ENCODE measurements at places on chromosomes 2 and 18.
A peak's percentile ranks its signal among the peaks of the same experiment; 100 is the strongest.

DNA sequence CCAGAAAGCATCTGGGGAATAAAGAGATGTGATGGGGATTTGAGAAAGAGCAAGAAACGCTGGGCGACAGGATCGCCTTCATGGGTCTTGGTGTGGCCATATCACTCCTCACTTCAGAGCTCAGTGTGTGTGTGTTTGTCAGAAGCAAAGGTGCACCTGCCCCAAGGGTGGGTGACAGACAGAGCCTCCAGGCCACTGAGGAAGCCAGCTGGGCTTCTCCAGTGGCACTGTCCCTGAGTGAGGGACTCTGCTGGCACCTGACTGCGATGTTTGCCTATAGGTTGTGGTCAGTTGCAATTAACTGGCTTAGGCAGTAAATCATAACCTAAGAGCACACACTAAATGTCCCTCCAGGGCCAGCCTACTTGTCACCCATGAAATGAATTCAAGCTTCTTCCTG, 23.5 kb upstream of the GNAL start:
- DNase-seq, result no peak

- DNase-seq, result peak; percentile 63
These were observed at the start of gene CDCA7 for GRCh38 chr2:173354582-173355131. TSS of gene CDCA7 (plus strand) at chr2:173354872. CDS start at chr2:173354964, 92 bp downstream.

DNA sequence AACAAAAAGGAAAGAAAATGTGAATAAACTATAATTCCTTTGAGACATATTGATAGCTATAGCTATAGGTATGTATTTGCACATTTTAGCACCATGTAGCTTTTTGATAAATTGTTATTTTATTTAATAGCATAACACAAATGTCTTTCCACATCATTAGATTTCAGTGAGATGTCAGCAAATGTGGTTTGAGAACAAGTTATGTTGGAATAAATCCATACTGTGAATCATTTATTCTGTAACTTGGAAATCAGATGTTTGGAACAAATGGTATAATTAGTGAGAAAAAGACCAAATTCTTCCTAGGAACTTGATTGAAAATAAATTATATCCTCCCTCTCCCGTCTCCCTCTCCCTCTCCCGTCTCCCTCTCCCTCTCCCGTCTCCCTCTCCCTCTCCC, 62.8 kb downstream of the NABP1 start:
- DNase-seq, result no peak

DNA sequence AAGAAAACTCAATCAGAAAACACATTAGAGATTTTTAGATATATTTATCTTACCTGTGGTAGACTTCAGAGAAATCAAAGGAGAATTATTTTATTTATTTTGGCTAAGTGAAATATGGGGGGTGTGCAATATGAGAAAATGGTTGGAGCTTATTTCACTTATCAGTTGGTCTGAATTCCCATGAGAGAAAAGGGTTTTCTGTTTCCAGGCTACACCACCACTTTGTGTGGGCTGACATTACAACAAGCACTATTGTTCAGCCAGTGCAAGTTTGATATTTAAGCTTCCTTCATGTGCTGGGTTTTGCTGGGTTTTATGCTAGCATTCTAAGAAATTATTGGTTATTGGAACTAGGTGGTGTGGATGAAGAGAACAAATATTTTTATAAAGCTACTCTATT, 33.5 kb downstream of the RMND5A start:
- no peak for DNase-seq

DNA sequence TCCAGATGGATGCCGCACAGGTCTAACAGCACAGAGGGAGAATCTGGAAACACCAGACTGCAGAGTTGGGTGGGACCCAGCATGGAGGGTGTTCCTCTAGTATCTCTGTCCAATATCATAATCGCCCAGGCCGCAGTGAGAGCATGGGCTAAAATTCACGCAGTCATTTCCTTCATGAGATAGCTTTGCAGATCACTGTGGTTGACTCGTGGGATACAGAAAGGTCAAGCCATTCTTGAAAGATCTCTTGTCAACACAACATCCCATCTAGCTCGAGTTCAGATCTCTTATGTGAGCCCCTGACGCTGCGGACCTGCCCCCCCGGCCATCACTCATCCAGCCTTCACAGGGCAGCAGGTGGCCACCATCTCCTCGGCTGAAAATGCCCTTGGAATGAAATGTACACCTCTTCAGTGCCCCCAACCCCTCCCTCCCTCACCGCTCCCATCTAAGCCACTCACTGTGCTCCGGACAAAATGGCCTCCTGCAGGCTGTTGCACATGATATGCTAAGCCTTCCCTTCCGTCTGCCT, 45.9 kb downstream of the FOSL2 start:
- DNase-seq, result no peak

DNA sequence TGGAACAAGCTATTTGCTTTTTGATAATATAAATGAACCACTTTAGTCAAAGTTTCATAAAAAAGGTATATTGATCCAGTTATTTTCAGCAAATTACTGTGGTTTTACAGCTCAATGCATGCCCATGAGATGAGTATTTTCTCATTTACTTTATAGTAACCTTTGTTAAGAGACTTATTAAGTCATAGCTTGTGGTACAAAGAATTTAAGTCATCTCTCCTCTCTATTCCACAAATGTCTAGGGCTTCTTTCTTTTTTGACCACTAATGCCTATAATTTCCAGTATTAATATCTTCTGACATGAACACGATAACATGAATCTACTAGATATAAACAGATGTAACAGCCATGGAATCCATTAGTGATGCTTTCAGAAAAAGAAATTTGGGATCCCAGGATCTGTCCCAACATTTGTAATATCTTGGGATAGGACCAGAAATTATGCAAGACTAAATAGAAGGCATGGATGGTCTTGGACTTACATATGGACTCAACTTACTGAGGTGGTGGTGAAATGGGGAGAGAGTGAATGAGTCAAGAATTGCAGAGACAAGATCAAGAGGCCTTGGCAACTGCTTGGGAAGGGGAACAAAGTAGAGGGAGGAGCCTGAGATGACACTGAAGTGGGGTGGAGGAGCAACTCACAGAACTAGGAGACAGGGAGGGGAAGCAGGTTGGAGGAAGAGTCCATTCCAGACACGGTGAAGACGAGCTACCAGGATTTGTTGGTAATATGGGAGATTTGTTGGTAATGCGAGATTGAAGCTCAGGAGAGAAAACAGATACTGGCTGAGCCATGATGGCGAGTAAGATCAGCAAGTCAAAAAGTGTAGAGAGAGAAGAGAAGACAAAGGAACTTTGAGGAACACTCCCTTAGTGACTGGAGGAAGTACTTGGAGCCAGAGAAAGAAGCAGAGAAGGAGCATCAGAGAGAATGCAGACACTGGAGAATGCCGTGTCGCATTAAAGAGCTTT, 42.4 kb upstream of the KDM3A start:
- no peak for DNase-seq

DNA sequence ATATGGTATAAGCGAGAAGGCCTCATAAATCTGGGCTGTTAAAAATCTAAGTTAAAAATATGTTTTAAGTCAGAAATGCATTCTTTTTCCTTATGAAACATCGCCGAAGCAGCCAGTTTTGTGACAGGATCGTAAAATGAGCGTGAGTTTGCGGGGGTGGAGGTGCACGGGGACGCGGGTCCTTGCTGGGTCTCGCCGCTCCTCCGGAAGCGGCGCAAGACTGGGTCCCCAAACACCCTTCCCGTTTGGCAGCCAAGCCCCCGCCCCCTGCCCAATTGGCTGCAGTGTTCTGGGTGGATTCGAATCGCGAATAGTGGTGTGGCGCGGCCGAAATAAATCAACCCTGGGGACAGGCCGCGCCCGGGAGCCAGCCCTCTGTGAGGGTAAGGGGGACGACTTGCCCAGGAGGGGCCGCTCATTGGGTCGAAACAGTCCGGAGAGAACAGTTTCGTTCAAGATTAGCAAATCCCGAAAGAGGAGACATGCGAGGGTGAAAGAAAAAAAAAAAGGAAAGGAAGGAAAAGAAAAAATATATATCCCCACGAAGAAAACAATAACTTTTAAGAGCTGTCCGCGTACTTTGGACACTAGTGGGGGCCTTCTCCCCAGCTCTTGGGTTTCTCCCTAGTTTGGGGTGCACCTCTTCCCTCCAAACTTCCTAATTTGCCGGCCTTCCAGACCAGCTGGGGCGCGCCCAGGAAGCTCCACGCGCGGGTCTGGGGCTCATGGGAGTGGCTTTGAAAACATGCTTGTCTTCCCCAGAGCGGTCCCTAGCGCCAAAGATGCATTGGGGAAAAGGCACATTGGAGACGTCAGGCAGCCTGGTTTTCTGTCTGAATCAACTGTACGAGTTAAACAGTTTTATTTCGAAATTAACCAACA, 3.1 kb upstream of the GATA6 start:
- DNase-seq, result no peak

DNA sequence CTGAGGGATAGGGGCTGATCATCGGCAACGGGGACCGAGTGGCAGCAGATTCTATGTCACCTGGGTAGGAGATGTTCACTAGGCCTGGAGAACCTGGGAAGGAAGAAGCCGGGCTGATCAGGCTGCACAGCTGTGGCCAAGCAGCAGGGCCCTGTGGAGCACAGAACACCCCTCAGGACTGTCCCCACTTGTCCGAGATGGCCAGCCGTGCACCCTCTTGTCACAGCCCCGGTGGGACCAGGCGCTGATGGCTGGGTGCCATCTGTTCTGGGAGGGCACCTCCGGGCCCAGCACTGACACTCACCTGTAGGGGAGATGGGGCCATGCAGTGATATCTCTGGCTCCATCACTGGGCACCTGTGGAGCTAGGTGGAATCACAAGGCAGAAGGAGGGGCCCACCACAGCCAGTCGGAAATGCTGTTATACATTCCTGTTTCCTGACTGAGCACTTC, 217.9 kb upstream of the RAB6C start:
- no peak for DNase-seq

DNA sequence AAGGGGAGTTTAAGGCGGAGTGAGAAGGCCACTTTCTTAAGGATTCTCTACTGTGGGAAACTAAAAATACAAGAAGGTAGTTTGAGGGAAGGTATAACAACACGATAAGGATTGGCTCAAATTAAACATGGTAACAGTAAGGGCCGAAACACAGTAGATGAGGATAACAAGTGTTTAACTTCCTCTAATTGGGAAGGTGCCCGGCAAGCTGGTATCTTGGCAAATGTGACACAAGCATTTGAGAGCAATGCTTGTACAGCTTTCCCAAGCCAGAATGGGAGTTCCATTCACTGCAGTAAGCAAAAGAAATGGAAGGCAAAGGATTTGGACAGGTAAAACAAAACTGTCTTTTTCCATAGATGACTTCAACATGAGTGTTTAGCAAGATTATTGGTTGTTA, 19.8 kb downstream of the USP40 start:
- DNase-seq, result no peak

- no peak for DNase-seq
These were observed 17.3 kb downstream of the PCARE start for GRCh38 chr2:29057006-29057405.

- no peak for DNase-seq
These were observed 1.5 kb downstream of the ESCO1 start for GRCh38 chr18:21598726-21599584.

GRCh38 chr2:159856760-159857159, 58.8 kb upstream of the CD302 start:
- DNase-seq, result no peak

- DNase-seq, result no peak
These were observed 351.5 kb downstream of the ARHGAP15 start for GRCh38 chr2:143480601-143481236.

DNA sequence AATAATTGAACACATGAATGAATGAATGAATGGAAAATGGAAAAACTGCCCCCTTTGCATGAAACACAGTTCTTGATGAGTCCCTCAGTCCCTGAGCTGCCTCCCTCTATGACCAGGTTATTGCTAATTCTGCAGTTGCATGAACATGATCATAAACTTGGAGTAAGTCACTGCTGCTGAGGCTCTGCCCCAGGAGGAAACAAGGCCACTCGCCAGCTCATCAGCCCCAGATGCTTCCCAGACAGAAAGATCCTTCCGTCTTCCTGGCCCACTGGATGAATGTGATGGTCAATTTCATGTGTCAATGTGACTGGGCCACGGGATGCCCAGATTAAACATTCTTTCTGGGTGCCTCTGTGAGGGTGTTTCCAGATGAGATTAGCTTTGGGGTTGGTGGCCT, 16.4 kb downstream of the GPR45 start:
- DNase-seq, result no peak

- no peak for DNase-seq
These were observed 333.1 kb upstream of the ZNF521 start for GRCh38 chr18:25685088-25685487.

GRCh38 chr2:99989905-99990304, 152.5 kb downstream of the AFF3 start:
- no peak for DNase-seq

- DNase-seq, result no peak
These were observed 34.8 kb upstream of the ODC1 start for GRCh38 chr2:10482913-10483312.
